ENCODE measurements at places on chromosomes 1 and 21. TPM values are rescaled to one million over a fixed set of nuclear protein-coding genes. Genes with fewer than 3 reads are reported as not detected.

GRCh38 chr1:186144505-186144904, 230.5 kb downstream of the TPR start:
- DNase-seq, result no peak

DNA sequence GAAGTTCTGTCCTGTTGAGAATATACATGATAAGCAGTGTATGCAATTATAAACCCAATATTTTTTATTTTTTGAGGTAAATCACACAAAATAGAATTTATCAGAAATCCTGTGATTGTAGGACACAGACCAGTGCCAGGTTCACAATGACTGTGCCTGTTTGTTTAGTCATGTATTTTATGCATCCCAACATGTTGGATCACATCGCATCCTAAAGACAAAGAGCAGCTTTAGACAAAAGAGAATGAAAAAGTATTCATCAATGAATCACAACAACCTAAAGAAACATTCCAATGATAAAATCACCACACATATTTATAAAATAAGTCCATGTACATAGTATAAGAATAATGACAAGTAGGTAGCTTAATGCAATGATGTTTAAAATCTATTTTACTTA, 53.2 kb upstream of the LRRC8D start:
- DNase-seq, result no peak

- DNase-seq, result no peak
These were observed 229.4 kb downstream of the PTPRU start for GRCh38 chr1:29465755-29466154.

- DNase-seq, result no peak
These were observed 40.5 kb upstream of the IFNAR2 start for GRCh38 chr21:33189237-33189636.

ZNF670 gene
- 4.2 TPM for total RNA-seq

GRCh38 chr21:31133243-31133830, 95.1 kb upstream of the KRTAP19-8 start:
- DNase-seq, result no peak

MEF2D gene
- 86.8 TPM for total RNA-seq

PRDX6 gene
- total RNA-seq, result 147 TPM

SPRR2G gene
- total RNA-seq, result not detected
